ENCODE measurements at places on chromosomes 6 and 20. TPM values are rescaled to one million over a fixed set of nuclear protein-coding genes. Genes with fewer than 3 reads are reported as not detected.
A peak's percentile ranks its signal among the peaks of the same experiment; 100 is the strongest.

DNA sequence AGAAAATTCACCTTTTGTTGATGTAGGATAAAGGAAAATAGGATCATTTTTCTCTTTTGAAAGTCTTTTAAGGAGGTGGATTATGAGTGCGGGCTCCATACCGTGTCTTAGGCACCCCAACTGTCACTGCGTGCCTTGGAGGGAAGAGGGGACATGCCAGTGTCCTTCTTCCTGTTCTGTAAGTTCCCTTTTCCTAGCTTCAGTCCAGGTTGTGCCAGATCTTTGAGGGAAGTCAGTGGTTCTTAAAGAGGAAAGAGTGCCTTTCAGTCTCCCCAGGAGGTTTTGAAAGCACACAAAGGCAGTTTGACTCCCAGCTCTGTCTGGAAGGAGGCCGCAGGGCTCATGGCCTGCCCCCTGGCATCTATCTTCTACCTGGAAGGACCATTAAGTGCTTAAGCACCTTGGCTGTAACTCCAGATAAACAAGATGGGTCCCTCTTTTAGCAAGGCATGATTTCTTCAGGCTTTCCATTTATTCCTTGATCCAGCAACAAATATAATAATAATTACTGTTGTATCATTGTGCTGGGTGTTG, 13.0 kb downstream of the EFCAB8 start:
- H3K4me1 ChIP-seq = no peaks in the 10 kb centered on the region
- H3K36me3 ChIP-seq = no peaks in the 10 kb centered on the region
- H3K27me3 ChIP-seq = no peaks in the 10 kb centered on the region

GRCh38 chr6:49257549-49257948, 205.5 kb downstream of the MMUT start:
- no peaks in the 10 kb centered on the region for H3K4me1 ChIP-seq
- DNase-seq = no peak
- H3K4me3 ChIP-seq = no peak overlapping the region

- no peak for DNase-seq
- H3K27me3 ChIP-seq = no peaks in the 10 kb centered on the region
- H3K36me3 ChIP-seq = no peaks in the 10 kb centered on the region
- no peak overlapping the region for H3K4me3 ChIP-seq
- H3K4me1 ChIP-seq = no peaks in the 10 kb centered on the region
Measured at GRCh38 chr20:35027301-35027700, 65.3 kb downstream of the TRPC4AP start.

GRCh38 chr6:153538491-153538890, 407.4 kb upstream of the RGS17 start:
- no peak overlapping the region for H3K4me3 ChIP-seq
- no peaks in the 10 kb centered on the region for H3K36me3 ChIP-seq
- no peak for DNase-seq
- no peaks in the 10 kb centered on the region for H3K4me1 ChIP-seq
- no peak overlapping the region for H3K27ac ChIP-seq

DNA sequence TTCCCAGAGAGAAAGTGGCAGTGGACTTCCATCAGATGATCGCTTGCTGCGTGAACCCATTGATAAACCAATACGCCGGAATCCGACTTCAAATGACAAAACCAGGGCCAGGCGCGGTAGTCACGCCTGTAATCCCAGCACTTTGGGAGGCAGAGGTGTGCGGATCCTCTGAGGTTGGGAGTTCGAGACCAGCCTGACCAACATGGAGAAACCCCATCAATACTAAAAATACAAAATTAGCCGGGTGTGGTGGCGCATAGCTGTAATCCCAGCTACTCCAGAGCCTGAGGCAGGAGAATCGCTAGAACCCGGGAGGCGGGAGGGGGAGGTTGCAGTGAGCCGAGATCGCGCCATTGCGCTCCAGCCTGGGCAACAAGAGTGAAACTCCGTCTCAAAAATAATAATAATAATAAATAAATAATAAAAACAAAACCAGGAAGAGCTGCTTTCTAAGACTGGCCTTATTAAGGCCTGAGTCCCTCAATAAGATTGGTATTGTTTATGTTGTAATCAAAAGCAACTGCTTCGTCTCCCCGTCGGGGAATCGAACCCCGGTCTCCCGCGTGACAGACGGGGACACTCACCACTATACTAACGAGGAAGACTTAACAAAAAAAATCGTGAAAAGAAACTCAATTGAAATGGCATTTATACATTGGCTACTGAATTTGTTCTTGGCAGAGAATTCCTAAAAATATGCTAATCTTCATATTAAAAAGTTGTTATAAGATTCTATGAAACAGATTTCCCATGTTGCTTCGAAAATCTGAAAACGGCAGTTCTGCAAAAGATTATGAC, 110.2 kb upstream of the ZNF184 start:
- H3K27me3 ChIP-seq = peaks cover 17% of the 10 kb centered on the region
- no peaks in the 10 kb centered on the region for H3K4me1 ChIP-seq
- no peak for DNase-seq
- H3K36me3 ChIP-seq = no peaks in the 10 kb centered on the region
- no peak overlapping the region for H3K4me3 ChIP-seq
- no peak overlapping the region for H3K27ac ChIP-seq

DNA sequence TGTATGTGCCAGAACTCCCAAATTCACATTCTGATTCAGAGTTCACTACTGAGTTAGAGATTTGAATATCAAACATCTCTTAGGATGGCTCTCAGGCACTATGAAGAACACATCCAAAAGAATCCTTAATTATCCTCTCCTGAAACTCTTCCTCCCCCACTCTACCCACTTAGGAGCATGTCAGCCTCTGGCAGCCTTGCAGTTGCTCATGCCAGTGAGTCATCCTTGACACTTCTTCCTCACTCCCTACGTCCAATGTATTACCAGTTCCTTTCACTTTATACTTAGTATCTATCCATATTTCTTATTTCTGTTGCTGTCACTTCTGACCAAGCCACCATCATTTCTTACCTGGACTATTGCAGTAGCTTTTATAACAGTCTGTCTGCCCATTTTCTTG, 192.0 kb upstream of the IMPG1 start:
- H3K36me3 ChIP-seq = no peaks in the 10 kb centered on the region
- no peak overlapping the region for H3K27ac ChIP-seq
- no peaks in the 10 kb centered on the region for H3K4me1 ChIP-seq
- no peak overlapping the region for H3K4me3 ChIP-seq
- H3K27me3 ChIP-seq = no peaks in the 10 kb centered on the region
- DNase-seq = no peak

- H3K4me1 ChIP-seq = peaks cover 8% of the 10 kb centered on the region
- no peak overlapping the region for H3K27ac ChIP-seq
- H3K27me3 ChIP-seq = no peaks in the 10 kb centered on the region
- H3K4me3 ChIP-seq = no peak overlapping the region
Measured at GRCh38 chr20:33291830-33292355, 8.9 kb downstream of the BPIFB1 start.

DNA sequence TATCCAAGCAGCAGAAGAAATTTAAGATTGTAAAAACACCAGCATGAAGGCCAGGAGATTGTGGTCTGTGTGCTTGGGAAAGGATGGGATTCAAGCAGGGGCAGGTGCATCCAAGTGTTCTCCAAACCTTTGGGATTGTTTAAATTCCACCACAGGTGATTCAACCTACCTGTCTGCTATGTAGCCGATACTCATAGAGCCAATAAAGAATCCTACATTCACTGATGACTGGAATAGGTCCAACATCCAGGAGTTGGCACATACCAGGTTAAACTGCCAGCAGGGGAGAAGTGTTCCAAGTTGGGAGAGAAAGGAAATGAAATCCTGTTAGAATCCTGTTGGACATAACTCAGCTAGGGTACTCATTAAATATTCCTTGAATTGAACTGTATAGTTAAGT, 2.2 kb downstream of the SLC22A2 start:
- no peaks in the 10 kb centered on the region for H3K4me1 ChIP-seq
- no peaks in the 10 kb centered on the region for H3K27me3 ChIP-seq
- H3K4me3 ChIP-seq = no peak overlapping the region
- H3K36me3 ChIP-seq = no peaks in the 10 kb centered on the region
- no peak overlapping the region for H3K27ac ChIP-seq

DNA sequence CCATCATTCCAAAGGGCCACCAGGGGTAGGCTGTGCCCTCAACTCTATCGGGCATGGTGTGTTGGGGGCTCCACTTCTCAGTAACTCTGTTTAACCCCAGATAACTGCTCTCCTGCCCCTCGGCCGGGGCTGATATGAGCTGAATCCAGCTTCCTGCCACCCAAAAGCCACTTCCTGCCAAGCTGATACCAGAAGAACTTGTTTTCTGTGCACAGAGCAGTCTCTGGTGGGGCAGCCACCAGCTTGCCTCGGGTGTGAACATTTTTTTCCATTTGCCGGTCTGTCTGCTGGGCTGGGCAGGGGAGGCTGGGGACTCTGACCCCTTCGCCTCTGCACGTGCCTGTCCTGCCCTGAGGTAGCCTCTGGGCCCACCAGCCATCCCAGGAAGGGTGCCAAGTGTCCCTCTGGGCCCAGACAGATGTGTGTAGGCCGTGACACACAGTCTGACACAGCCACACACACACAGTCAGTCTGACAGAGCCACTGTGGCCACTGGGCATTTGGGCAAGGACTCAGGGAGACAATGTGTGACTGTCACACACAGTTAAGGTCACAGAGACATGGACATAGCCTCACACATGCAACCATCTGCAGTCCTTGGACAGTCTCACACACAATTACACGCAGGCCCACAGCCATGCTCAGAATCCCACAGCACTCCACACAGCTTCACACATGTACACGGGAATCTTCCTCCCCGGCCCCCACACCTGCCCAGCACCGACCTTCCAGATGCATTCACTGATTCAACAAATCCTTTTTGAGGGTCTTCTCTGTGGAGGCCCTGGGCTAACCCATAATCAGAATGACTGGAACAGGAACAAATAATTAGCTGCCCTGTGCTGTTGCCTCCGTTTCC, 45.1 kb downstream of the NOL4L start:
- H3K4me1 ChIP-seq = peaks cover 28% of the 10 kb centered on the region
- no peak overlapping the region for H3K27ac ChIP-seq
- no peaks in the 10 kb centered on the region for H3K36me3 ChIP-seq
- H3K27me3 ChIP-seq = no peaks in the 10 kb centered on the region

DNA sequence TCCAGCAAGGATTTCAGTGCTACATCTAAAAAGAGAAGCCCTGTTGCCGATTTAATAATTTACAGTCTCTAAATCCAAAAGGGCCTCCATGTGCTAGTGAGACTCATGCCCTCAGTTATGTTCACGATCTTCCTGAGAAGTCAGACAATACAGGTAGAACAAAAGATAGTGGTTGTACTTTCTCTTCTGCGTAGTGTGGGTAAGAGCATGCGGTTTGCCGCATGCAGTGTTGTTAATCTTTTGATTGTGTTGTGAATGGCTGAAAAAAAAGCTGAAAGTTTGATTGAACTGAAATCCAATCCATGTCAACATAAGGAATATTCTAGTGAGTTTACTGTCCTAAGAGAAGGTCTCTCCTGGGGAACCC, 74.8 kb upstream of the AGPAT4 start:
- H3K4me1 ChIP-seq = no peaks in the 10 kb centered on the region
- H3K4me3 ChIP-seq = no peak overlapping the region
- no peak for DNase-seq
- no peaks in the 10 kb centered on the region for H3K27me3 ChIP-seq

FERMT1 gene
- total RNA-seq = 62.5 TPM

GRCh38 chr20:34042262-34042661, 48.6 kb downstream of the RALY start:
- no peaks in the 10 kb centered on the region for H3K36me3 ChIP-seq
- H3K4me1 ChIP-seq = peaks cover 11% of the 10 kb centered on the region
- H3K27ac ChIP-seq = no peak overlapping the region

PRDM13 gene
- total RNA-seq = not detected

IL17F gene
- total RNA-seq = not detected

GRCh38 chr6:35719830-35720733, 16.8 kb upstream of the ARMC12 start:
- H3K4me3 ChIP-seq = no peak overlapping the region
- H3K27me3 ChIP-seq = no peaks in the 10 kb centered on the region
- peaks cover 69% of the 10 kb centered on the region for H3K4me1 ChIP-seq
- DNase-seq = peak; percentile 41

DNA sequence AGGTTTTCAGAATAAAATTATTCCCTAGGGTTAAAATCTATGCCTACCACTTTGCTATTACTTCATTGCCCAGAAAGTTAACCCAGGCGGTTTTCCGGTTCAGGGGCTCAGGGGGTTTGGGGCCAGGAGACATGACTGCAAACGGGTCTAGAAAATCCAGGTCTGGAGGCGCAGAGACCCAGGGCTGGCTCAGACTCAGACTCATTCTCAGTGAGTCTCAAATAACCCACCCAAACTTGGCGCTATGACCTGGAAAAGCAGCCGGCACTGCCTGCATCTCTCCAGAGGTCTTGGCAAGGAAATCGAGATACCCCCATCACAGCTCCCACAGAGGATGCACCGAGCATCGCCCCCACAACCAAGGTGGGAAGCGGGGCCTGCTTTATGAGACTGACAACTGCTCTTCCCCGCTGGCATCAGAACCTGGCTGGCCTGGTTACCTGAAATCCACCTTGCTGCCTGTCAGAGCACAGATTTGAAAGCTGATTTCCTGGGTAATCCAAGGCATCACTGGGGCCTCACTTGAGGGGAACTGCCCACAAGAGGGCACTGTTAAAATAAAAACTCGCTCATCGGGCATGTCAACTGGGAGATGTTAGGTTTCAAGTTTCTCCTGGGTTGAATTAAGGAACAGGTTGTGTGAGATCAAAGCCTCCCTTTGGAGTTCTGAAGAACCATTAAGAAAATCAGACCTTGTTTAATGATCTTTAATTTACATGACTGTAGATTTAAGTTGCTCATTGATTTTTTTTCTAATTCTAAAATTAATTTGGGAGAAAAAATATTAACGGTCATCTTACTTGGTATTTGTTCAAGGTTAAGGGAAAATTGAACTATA, 55.1 kb downstream of the KIF16B start:
- H3K4me1 ChIP-seq = peaks cover 7% of the 10 kb centered on the region
- H3K4me3 ChIP-seq = no peak overlapping the region
- H3K27me3 ChIP-seq = no peaks in the 10 kb centered on the region
- no peak overlapping the region for H3K27ac ChIP-seq
- DNase-seq = peak; percentile 41

GRCh38 chr20:46905364-46906125, 10.9 kb downstream of the EYA2 start:
- no peak overlapping the region for H3K4me3 ChIP-seq
- DNase-seq = no peak
- no peaks in the 10 kb centered on the region for H3K27me3 ChIP-seq
- peak overlapping the region; percentile 12 for H3K27ac ChIP-seq

- H3K27me3 ChIP-seq = no peaks in the 10 kb centered on the region
- no peaks in the 10 kb centered on the region for H3K4me1 ChIP-seq
- H3K27ac ChIP-seq = no peak overlapping the region
- H3K36me3 ChIP-seq = no peaks in the 10 kb centered on the region
- no peak for DNase-seq
Measured at GRCh38 chr20:52490711-52491430, 299.3 kb upstream of the ZFP64 start.

TBXT gene
- total RNA-seq = not detected

FAM135A gene
- total RNA-seq = 15.3 TPM

Measured in adrenal gland (tissue), 19 donors.